ENCODE measurements at places on chromosomes 5 and 9. TPM values are rescaled to one million over a fixed set of nuclear protein-coding genes. Genes with fewer than 3 reads are reported as not detected.

GNPDA1 gene
- 15.0 TPM for total RNA-seq

PLPP7 gene
- 0.59 TPM for total RNA-seq

CARD9 gene
- total RNA-seq, result 5.3 TPM

GRCh38 chr5:92544036-92544435 is 1037.0 kb downstream of the NR2F1-AS1 start:
- no peaks in the 10 kb centered on the region for H3K4me1 ChIP-seq
- no peaks in the 10 kb centered on the region for H3K27me3 ChIP-seq
- H3K27ac ChIP-seq, result no peak overlapping the region

GRCh38 chr5:15026011-15026893 is 154.7 kb upstream of the ANKH start:
- no peak overlapping the region for H3K27ac ChIP-seq
- no peak overlapping the region for H3K4me3 ChIP-seq
- no peaks in the 10 kb centered on the region for H3K4me1 ChIP-seq
- DNase-seq, result no peak

DNA sequence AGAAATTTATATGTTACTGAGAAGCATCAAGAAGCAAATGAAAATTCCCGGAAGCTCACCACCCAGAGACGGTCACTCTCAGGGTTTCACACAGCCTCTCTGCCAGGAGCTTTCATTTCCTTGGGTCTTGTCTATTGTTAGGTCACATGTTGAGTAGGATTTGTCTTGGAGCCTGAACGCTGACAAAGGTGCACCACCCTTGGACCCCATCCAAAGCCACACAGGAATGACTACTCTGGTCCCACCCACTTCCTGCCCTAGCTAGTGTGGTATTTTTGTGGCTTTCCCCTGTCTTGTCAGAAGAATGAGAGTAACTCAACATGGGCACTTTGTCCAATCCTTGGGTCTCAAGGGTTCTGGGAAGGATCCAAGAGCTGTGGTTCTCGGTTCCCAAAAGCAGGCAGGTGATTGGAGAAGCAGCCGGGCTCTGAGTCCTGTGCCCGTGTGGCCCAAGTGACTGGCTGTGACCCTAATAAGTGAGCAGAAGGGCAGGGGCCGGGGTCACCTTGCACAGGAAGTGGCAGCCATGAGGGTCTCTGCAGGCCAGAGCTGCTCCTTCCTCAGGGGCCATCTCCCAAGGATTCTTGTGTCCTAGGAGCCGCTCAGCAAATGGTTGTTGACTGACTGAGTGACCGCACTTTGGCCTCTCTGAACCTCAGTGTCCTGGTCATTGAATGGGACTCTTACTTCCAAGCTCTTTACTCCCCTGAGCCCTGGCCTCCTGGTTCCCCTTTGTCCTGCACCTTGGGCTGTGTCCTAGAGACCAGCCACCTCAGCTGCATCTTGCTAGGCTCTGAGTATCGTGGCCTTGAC is 6.9 kb downstream of the FGD3 start:
- no peak overlapping the region for H3K27ac ChIP-seq
- no peaks in the 10 kb centered on the region for H3K27me3 ChIP-seq
- DNase-seq, result no peak
- H3K4me1 ChIP-seq, result no peaks in the 10 kb centered on the region
- no peak overlapping the region for H3K4me3 ChIP-seq
- no peaks in the 10 kb centered on the region for H3K36me3 ChIP-seq

Data from liver (tissue), 10 donors.